SW480 (cell line): ENCODE measurements at places on chromosomes 1 and 21.
A peak's percentile ranks its signal among the peaks of the same experiment; 100 is the strongest.

- no peak for DNase-seq
Observed at GRCh38 chr1:24751833-24752232, 6.6 kb downstream of the CLIC4 start.

DNA sequence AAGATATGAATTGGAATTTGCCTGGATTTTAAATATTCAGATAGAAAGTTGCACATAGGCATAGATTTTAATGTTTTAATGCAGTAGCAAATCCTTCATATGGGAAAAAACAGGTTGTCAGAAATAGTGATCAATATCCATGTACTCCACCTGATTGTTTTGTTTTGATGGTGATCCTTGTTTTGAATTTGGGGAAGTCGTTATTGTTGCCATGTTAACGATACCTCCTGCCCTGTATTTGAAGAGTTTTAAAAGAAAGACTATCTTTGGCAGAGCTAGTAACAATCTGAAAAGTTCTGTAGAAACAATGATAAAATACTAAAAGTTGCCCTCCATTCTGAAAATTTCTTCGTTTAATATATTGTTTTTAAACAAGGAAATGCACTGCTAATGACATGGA, 1.1 kb downstream of the CEP350 start:
- peak; percentile 6 for DNase-seq

DNA sequence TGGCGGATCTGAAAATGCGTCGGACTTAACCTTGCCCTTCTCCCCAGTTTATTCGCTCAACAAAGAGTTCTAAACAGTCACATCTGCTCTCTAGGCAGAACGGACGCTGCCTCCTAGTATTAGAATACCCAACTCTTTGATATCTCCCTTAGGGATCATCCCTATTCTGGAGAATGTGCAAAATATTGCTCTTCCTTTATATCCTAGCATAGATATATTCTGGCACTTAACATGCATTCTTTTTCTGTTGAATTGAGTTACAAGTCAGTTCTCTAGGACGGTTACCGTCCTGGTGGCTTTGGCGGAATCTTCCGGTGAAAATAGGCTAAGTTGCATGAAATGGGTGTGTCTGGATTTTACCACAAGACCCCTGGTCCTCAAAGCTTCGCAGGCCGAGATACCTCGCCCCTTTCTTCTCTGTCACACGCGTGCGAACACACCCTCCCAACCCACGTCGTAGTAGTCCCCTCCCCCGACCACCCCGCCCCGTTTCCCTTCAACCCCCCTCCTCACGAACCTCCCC, 501 bp upstream of the DNAJC6 start:
- no peak for DNase-seq

GRCh38 chr1:5340560-5341130, 651.6 kb downstream of the NPHP4 start:
- DNase-seq = peak; percentile 8

- DNase-seq = peak; percentile 80
Observed at GRCh38 chr1:93447481-93448291, at the start of gene FNBP1L. Gene FNBP1L, plus strand, starts transcription at chr1:93448118. Its CDS starts 164 bp downstream, at chr1:93448282.

DNA sequence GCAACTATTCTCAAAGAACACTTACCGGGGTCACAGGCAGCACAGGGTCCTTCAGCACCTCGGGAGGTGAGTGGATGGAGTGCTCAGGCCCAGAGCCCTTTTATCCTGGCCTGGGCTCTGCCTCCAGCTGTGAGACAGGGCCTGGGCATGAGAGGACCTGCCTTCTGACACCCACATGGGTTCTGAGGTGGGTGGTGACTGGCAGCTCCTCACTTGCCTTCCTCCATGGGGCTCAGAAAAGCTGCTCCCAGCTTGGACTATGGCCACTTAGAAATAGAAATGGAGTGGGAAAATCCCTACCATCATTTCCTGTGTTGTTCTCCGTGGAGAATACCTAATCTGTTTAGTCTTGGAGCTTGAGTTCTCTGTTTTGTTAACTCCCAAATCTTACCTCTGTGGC, at the start of gene LCE1C:
Gene LCE1C, minus strand, starts transcription at position 76 of the 400 bp plus-strand sequence. CDS start 1,173 bp downstream, outside the sequence.
- no peak for DNase-seq

DNA sequence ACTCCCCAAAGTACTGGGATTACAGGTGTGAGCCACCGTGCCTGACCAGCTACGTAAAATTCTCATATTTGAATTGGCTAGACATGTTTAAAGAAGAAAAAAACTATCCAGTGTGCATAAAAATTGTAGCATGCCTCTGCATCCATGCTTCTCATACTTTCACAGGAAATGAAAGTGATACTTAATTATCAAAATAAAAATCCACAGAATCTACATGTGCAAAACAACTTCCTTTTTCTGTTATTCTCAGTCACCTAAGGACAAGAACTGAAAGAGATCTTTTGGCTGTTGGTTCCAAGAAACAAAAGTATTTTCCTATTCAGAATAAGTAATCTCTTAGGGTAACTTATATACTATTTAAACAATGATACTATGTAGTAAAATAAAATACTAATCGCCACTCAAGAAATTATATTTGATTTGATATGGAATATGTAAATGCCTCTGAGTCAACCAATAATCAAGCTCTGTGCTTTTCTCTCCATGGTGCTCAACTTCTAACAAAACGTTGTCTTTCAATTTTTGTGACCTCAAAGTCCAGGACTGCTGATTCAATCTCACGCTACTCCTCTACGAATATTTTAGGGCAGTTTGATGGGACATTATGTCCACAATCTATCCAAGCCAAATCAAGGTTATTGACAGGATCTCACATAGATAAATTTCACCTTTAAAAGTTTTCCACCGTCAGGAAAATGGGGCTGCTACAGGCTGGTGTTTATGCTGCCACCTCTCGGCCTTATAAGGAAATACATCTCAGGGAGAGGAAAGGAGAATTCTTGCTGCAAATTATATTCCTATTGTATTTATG, 102.7 kb downstream of the ZNF281 start:
- DNase-seq = peak; percentile 58

DNA sequence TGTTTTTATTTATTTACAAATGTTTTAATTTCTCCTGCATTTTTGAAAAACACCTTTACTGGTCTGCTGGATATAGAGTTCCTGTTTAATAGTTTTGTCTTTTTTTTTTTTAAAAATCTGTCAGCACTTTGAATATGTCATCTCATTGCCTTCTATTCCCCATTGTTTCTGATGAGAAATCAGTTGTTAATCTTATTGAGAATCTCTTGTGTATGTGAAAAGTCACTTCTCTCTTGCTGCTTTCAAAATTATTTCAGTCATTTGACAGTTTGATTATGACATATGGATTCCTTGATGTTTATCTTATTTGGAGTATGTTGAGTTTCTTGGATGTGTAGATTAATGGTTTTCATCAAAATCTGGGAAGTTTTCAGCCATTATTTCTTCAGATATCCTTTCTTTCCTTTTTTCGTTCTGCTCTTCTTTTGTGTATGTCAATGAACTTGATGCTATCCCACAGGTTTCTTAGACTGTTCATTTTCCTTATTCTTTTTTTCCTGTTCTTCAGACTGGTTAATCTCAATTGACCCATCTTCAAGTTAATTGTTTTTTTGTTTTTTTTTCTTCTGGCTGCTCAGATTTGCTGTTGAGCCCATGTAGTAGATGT, 51.2 kb upstream of the CCDC190 start:
- DNase-seq = peak; percentile 8

GRCh38 chr1:116075990-116076389, 35.2 kb upstream of the MAB21L3 start:
- no peak for DNase-seq

GRCh38 chr1:44422161-44422560, 17.1 kb downstream of the RNF220 start:
- DNase-seq = no peak

DNA sequence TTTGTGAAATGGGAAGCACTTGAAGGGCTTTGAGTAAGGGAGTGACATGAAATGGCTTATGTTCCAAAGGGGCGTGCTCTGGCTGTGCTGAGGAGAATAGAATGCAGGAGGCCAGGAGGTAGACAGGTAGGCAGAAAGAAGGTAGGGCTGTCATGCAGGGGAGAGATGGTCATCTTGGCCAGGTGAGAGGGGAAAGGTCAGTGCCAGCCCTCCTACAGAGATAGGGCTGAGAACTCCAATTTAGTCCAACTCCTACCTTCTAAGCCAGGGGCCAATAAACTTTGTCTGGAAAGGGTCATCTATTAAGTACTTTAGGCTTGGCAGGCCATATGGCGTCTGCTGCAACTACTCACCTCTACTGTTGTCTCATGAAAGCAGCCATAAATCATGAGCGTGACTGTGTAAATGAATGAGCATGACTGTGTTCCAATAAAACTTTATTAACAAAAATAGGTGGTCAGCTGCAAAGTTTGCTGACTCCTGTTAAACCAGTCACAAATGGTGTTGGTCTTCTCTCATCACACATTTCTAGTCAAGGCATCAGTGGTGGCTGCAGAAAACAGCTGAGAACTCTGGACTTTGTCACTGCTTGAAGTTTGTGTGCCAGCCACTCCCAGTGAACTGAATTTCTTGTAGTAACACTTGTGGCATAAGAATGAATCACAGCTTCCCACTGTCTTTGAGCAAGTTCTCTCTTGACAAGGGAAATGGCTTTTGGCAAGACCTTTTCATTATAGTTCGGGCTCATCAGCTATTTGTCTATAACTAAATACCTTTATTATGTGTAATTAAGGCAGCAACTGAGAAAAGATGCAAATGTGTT, 32.0 kb upstream of the CD2 start:
- no peak for DNase-seq

- no peak for DNase-seq
Observed at GRCh38 chr1:157163273-157164127, 25.3 kb upstream of the ETV3 start.

GRCh38 chr1:228043281-228043848, 36.6 kb downstream of the WNT3A start:
- peak; percentile 53 for DNase-seq

DNA sequence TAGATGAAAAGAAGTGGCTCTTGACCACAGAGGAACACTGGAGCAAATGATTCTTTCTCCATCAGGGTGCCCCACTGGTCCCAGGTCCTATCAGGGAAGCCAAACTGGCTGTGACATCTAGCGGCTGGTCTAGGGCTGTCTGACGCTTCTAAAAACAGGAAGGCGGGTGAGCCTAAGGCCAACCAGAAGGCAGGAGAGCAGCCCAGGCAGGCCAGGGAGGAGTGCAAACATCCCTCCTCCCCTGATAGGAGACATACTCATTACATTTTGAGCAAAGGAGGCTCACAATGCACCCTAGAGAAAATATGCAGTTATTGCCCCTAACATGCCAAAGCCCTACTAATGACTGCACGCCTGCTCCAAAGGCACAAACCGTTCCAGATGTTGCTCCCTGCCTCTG, 10.4 kb upstream of the FOXE3 start:
- no peak for DNase-seq

DNA sequence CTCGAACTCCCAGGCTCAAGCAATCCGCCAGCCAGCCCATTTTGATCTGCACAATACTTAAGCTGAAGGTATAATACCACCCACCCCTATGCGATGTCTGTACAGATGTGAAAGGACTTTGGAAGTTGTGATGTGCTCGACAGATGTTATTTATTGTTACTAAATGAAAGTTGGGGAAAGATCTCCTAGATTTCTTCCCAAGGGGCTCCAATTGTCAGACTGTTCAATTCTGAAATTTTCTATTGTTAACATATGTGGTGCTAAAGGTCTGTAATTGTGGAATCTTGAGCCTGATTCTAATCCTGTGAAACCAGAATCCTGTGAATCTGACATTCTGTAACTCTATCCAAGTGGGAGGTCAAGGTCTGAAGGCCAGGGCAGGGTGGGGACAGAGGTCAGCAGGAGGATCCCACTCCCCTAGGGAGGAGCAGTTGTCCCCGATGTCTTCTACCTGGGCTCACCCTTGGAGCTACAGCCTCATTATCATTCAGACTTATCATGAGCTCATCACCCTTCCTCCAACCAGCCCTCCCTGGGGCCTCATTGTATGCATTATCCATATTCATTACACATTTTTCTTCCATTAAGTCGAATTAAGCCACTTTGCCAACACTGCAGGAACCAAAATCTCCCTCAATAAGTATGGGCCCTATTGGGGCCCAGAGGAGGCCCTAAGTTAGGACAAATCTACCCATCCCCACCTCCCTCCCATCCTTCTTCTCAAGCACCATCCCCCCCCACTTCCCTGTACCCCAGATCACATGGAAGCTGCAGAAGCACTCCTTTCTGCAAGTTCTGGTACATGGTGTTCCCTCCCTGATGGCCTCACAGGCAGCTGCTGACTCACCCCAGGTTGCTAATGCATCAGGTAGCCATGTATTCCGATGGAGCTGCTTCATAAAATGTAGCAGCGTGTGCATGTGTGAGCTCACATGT, 32.3 kb downstream of the SHISAL2A start:
- DNase-seq = no peak

- no peak for DNase-seq
Observed at GRCh38 chr21:40053007-40053406, 185.8 kb downstream of the PCP4 start.

GRCh38 chr1:219235903-219236481, 62.3 kb downstream of the LYPLAL1 start:
- DNase-seq = no peak

GRCh38 chr1:205263580-205264190, 35.9 kb downstream of the TMCC2 start:
- DNase-seq = no peak

DNA sequence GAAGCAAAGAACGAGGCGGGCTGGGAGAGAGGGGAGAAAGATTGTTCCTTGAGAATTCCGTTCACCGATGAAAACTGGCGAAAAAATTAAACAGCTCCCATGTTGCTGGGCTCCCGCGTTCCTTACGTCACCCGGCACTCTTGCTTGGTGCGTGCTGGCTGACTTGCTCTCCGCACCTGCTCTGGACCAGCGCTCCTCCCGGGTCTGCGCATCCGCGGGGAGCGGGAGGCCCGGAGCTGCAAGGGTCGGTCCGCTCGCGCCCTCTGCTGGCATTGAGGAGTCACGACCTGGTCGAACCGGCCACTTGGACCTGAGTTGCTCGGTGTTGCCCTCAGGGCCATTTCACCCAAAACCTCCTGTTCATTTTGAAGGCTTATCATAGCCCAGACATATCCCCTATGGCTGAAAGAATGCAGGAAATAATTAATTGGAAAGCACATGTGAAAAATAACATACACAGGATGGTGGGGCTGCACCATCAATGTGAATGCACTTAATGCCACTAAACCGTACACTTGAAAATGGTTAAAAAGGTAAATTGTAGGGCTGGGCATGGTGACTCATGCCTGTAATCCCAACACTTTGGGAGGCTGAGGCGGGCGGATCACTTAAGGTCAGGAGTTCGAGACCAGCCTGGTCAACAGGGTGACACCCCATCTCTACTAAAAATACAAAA, 98.9 kb upstream of the BACE2 start:
- DNase-seq = peak; percentile 83

DNA sequence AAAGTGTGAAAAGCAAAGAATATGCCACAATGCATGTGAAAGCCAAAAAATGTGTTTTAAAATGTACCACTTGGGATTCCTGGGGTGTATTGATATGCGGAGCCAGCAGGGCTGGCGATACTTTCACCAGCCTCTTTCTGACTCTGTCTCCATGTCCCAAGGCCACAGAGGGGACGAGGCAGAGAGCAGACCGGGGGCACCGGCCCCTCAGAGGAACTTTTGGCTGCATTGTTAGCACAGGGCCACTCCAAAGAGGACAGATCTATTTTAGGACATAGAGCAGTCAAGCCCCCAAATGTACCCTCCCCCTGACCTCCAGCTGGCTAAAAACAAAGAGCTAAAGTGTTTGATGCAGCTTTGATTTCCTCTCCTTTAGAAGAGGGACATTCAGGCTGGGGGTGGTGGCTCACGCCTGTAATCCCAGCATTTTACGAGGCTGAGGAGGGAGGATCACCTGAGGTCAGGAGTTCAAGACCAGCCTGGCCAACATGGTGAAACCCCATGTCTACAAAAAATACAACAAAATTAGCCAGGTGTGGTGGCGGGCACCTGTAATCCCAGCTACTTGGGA, 25.6 kb upstream of the ZNF436 start:
- DNase-seq = no peak
